Suprapubic skin (tissue), 4 donors: ENCODE measurements at places on chromosomes 12 and 14.

- DNase-seq = no peak
Measured at GRCh38 chr12:79897617-79898016, 37.3 kb downstream of the PPP1R12A start.

GRCh38 chr14:65082930-65083329, 19.4 kb downstream of the MAX start:
- DNase-seq = no peak

- DNase-seq = no peak
Measured at GRCh38 chr12:124160097-124160756, 134.7 kb upstream of the RFLNA start.

DNA sequence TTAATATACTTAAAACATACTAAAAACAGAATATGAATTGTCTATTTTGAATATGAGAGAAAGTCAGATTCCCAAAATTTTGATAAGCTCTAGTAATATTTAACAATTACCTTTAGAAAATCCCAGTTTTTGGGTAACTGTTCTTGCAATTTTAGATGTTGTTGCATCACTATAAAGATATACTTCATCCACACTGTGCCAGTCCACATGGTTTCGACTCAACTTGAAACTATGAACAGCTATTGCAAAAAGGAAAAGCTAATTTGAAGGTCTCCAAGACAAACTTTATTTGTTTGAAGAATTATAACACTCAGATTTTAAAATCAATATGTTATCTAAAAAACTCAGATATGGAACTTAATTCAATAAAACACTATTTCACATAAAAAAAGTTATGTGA, 59.9 kb downstream of the DDHD1 start:
- DNase-seq = no peak

DNA sequence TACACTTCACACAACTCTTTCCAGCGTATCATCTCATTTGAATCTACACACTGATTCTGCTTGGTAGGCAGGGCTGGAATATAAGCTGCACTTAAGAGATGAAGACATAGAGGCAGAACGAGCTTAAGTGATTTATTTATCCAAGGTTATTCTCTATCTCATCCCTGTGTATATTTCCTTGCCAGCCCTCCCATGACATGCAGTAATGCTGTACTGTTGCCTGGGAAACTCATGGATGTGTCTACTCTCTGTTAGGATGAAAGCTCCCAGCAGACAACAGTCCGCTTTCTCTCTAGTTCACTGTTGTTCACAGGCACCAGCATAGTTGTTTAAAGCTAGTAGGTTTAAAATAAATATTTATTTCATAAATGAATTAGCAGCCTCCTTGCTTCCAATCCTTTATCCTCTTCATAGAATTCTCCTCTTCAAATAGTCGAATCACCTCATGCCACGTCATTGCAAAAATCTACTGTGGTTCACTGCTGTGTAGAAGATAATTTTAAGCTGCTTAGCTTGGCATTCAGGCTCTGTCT, 25.4 kb downstream of the FGF6 start:
- no peak for DNase-seq

- DNase-seq = no peak
Measured at GRCh38 chr12:3119192-3119755, 42.1 kb downstream of the TSPAN9 start.

- DNase-seq = no peak
Measured at GRCh38 chr14:72552236-72552635, 341.7 kb downstream of the DPF3 start.

GRCh38 chr12:67649570-67650387, 1.2 kb downstream of the DYRK2 start:
- DNase-seq = peak; percentile 74

DNA sequence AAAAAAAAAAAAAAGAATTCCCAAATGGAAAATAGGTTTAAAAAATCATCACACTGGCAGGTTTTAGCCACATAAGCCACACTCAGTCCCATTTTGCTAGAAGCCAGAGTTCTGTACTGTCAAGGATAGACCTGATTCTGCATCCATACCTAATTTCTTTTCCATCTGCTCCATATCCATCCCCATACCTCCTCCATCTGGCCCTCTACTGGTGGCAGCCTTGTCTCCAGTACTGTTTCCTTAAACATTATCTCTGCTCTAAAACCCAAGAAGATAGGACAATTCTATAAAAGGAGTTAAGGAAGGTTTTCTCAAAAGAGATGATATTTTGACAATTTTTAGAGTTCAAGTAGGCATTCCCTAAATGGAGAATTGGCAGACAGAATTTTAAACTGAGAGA, 26.0 kb upstream of the RXYLT1 start:
- no peak for DNase-seq

- DNase-seq = no peak
Measured at GRCh38 chr12:13347241-13348043, 150.9 kb downstream of the EMP1 start.

- no peak for DNase-seq
Measured at GRCh38 chr12:46916796-46917419, 91.1 kb upstream of the SLC38A4 start.

- no peak for DNase-seq
Measured at GRCh38 chr14:66038212-66038611, 448.0 kb upstream of the CCDC196 start.

- DNase-seq = no peak
Measured at GRCh38 chr14:77003960-77004710, 24.4 kb downstream of the IRF2BPL start.

- DNase-seq = no peak
Measured at GRCh38 chr14:24443053-24443665, 583 bp upstream of the SDR39U1 start.

- DNase-seq = no peak
Measured at GRCh38 chr12:19967431-19967830, 400.9 kb upstream of the PDE3A start.

DNA sequence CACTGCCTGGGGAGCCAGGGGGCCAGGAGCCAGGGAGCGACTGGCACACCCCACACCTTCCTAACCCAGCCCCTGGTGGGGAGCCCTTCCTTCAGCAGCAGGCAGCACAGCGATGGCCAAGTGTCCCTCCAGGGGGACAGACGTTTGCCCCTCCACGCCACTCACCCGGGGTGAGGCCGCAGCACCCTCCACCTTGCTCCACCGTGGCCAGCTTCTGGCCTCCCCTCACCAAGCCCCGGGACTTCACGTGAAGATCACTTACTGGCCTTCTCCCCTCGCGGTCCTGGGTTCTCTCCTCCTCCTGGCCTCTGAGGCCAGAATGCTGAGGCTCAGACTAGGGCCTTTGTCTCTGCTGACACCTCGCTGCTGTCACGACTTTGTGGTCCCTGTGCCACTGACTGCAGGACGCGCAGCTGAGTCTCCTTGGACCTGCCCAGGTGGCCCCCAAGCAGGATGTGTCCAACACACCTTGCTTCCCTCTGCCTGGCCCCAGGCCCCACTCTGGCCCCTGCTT, 3.5 kb upstream of the ASPG start:
- DNase-seq = no peak

- DNase-seq = no peak
Measured at GRCh38 chr12:117098361-117099217, 627 bp downstream of the TESC start.

DNA sequence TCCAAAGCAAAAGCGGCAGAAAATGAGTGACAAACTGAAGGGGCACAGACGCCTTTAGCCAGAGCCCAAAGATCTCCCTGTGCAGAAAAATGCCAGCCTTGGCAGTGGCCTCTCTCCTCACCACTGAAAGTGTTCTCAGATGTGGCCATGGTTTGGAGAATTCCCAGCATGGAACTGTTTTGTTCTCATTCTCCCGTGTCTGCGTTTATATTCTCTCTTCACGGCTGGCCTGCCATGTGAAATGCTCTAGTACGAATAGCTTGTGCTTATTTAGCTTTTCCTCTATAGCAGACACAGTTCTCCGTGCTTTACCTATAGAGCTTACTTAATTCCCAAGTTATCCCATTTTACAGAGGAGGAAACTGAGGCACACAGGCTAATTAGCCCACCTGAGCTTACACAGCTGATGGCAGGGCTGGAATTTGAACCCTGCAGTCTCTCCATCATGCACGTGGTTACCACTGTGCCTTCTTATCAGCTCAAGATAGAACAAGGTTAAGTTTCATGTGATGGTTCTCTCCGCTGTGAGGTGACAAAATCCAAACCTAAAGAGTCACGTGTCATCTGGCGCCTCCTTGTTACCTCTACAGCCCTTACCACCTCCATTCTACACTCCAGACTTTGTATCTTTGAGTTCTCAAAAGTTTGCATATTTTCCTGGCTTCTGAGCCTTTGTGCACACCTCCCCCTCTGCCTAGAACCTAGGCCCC, 141.6 kb downstream of the GCH1 start:
- no peak for DNase-seq

DNA sequence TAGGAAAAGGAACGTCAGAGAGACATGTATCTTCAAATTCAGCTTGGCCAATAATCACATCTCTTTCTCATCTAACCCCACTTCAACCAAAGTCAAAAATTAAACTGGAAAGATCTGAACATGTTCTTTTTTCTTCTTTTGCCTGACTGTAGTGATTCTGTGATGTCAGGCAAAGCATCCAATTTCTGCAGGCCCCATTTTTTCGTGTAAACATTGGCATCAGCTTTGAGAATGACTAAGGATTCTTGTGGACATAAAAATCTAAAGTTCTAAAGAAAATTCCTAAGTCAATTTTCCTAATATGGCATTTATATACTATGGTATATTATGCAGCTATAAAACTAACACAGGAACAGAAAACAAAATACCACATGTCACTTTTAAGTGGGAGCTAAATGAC, 89.1 kb downstream of the STXBP6 start:
- DNase-seq = no peak

DNA sequence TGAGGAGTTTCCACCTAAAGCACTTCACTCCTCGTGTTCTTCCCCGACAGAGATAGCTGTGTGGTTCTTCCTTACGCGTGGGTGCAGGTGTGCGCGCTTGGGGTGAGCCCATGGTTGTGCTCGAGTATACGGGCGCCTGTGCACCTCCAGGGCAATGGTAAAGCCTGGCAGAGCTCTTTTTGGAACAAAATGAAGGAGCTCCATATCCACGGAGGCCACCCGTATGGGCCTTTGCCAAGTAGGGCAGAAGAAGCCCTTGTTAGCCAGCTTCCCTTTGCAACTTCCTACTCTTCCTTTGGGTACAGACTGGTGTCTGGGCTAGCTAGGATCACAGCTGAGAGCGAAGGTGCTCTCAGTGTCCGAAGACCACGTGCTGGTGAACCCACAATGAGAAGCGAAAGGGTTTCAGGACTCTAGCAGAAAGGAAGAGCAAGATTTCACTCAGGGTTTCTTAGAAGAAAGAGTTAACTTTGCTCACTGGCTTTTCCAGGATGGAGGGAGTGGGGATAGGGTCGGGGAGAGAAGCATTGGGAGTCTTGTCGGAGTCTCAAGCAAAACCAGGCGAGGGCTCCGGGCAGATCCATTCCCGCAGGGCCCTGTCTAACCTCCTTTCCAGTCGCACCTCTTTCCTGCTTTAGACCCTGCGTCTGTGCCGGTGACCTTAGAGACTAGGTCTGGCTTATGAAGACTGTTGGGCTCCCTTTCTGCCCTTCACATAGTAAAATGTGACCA, 960 bp upstream of the LRFN5 start:
- DNase-seq = no peak

DNA sequence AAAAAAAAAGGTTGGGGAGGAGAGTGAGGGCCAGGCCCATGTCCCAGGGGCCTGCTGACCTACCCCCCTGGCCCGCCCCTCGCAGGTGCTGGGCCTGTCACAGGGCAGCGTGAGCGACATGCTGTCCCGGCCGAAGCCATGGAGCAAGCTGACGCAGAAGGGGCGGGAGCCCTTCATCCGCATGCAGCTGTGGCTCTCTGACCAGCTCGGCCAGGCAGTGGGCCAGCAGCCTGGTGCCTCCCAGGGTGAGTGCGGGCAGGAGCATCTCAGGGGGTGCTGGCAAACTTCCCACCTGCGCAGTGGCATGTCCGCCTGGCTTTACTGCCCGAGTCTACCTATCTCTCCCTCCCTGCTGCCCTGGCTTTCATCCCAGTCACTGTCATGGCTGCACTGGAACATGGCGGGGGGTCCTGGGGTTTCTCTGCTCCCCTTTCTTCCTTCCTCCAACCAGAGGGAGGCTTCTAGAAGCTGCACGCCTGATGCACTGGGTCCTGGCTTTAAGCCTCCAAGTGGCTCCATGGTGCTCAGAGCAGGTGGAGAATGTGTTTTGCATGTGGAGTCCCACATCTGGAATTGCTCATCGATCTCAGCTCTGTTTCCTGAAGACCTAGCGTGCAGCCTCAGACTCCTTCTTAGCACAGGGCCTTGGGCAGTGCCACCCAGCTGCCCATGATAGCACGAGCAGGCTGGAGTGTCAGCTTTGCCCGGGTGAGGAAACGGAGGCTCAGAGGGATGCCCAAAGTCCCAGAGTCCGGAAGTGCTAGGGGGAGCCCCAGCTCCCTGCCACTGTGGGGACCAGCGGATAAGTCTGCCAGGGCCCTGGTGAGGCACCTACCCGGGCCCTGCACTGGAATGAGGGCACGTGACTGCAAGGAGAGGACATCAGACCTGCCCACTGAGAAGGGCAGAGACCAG, 46.3 kb downstream of the PHETA1 start:
- no peak for DNase-seq

DNA sequence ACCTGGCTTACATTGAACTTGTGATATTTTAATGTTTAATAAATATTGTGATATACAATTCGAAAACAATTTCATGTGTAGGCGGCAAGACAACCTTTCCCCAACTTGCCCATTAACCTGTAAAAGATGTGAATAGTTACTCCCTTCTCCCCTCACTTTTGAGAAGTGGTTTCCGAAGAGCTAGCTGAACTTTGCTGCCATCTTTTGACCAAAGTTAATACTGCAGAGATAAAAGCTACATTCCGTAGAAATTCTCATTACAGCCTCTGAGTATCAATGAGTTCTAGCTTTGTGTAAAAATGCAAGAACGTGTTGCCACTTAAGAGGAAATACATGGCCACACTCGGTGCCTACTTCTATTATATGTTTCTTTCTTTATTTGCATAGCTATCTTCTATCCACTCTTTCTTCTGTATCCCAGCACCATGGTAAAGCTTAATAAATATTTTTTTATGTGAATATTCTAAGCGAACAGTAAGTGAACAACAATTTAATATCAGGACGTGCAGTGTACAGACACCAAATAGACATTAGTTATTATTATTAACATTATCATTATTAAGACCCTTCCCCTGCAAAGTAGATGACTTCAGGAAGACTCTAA, 105.1 kb upstream of the TMEM260 start:
- DNase-seq = no peak

DNA sequence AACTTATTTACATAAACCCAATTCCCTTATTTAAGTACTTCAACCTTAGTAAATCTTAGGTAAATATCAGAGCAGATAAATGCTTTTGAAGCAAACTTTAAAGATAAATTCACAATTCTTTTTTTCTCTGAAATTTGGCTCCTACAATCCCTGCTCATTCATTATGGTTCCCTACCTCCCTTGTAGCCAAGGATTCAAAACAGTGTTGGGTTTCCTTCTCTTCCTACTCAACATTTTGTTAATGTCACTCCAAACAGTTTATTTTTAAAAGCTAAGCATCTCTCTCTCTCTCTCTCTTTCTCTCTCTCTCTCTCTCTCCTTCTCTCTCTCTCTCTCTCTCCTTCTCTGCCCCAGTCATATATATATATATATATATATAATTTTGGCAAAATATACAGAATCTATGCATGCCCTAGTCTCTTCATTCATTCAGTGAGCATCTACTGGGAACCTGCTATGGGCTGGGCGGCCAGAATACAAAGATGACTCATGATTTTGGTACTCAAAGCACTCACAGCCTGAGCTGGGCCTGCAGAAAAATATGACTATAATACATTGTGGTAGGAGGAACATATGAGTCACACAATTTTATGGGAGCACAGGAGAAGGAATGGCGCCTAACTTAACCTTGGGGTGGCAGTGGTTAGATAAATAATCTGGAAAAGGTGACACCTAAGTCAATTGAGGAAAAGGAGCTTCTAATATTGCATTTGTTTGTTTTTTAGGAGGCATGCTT, 123.7 kb upstream of the DHRS4 start:
- DNase-seq = no peak
